ENCODE measurements at places on chromosomes 1 and 21.

GRCh38 chr1:183792300-183792699 is 12.6 kb upstream of the RGL1 start:
- no peak for DNase-seq

DNA sequence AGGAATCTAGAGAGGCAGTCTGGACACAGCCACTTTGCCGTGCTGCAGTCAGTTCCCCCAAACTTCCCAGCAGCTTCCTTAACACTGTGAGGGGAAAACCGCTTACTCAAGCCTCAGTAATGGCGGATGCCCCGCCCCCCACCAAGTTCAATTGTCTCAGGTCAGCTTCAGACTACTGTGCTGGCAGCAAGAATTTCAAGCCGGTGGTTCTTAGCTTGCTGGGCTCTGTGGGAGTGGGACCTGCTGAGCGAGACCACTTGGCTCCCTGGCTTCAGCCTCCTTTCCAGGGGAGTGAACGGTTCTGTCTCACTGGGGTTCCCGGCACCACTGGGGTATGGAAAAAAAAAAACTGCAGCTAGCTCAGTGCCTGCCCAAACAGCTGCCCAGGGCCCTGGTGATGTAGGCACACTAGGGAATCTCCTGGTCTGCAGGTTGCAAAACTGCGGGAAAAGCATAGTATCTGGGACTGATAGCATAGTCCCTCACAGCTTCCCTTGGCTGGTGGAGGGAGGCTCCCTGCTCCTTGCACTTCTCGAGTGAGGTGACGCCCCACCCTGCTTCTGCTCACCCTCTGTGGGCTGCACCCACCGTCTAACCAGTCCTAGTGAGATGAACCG is 23.7 kb upstream of the HFM1 start:
- no peak for DNase-seq

- DNase-seq: no peak
Measured at GRCh38 chr1:180973369-180973768, 49.3 kb downstream of the STX6 start.

GRCh38 chr1:85378534-85378933 is 86.4 kb downstream of the DDAH1 start:
- DNase-seq: no peak

DNA sequence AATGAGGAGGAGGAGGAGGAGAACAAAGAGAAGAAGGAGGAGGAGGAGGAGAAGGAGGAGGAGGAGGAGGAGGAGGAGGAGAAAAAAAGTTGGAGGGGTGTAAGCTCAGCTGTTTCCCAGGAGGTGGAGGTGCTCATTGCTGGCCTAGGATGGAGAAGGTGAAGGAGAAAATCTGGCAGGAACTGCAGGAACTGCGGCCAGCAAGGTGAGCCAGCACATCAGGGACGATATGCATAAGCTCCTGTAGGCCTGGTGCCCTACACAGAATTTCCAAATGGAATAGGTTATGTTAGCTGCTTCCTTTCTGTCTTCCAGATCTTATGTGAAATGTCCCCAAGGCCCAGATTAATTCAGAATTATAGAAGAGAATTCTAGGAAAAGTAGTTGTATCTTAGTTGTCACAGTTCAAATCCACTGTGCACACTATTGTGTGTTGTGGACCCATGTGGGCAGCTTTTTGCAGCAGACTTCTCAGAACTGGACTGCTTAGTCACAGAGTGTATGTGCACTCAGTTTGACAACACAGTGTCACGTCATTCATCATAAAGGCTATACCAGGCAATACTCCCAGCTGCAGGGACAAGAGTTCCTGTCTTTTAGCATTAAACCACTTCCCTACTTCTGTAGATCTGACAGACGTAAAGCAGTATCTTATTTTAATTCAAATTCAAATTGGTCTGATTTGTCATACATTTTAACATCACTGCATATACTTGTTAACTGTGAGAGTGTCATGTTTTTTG is 303.7 kb downstream of the HLX start:
- DNase-seq: no peak

DNA sequence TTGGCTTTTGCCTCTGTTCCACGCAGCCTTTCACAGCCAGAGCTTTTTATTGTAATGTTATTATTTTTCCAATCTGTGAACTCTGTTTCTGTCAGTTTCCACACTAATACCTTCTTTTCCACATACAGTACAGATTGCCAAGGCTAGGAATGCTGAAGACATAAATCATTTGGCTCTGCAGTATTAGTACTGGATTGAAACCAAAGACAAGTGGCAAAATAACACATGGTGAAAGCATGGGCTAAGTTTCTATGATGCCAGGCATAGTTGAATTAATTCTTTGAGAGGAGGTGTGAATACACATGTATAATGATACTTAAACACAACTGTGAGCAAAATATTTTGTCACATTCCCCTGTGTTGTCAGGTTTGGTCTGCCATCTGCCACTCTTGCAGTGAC is 73.5 kb downstream of the TMEM200B start:
- no peak for DNase-seq

All from stimulated activated CD4-positive, alpha-beta T cell treated with anti-CD3 and anti-CD28 coated beads, Interleukin-15, amount 100 ng/mL, for 1 hour (primary cell).